Camera-type eye (tissue), 1 donor: ENCODE measurements at places on chromosomes 3 and 15. TPM values are rescaled to one million over a fixed set of nuclear protein-coding genes. Genes with fewer than 3 reads are reported as not detected.

The HIGD2B gene
- total RNA-seq: not detected

The MKRN2OS gene
- total RNA-seq: not detected

The IQCH gene
- 9.3 TPM for total RNA-seq

The FSIP1 gene
- total RNA-seq: 4.3 TPM

The GPR149 gene
- total RNA-seq: 3.8 TPM
